SIG-M5 (cell line): ENCODE measurements at places on chromosomes 5 and 9.
A peak's percentile ranks its signal among the peaks of the same experiment; 100 is the strongest.

- DNase-seq: no peak
Observed at GRCh38 chr5:79005151-79005550, 20.0 kb upstream of the ARSB start.

DNA sequence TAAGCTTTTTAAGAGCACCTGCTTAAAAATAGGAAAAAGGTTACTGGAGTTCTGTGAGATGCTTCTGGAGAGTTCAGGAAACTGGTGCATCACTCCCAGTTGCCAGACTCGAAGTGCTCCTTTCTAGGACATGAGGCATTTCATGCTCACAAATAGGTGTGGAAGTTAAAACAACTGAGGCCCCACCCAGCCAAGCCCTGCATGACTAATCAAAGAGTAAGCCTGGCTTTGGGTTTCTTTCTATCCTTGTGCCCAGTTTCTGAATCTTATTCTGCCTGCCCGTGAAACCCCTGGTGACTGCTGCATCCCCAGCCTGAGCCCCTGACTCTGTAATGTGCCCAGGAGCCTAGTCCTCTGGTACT lies 7.7 kb downstream of the SPINK9 start:
- no peak for DNase-seq

DNA sequence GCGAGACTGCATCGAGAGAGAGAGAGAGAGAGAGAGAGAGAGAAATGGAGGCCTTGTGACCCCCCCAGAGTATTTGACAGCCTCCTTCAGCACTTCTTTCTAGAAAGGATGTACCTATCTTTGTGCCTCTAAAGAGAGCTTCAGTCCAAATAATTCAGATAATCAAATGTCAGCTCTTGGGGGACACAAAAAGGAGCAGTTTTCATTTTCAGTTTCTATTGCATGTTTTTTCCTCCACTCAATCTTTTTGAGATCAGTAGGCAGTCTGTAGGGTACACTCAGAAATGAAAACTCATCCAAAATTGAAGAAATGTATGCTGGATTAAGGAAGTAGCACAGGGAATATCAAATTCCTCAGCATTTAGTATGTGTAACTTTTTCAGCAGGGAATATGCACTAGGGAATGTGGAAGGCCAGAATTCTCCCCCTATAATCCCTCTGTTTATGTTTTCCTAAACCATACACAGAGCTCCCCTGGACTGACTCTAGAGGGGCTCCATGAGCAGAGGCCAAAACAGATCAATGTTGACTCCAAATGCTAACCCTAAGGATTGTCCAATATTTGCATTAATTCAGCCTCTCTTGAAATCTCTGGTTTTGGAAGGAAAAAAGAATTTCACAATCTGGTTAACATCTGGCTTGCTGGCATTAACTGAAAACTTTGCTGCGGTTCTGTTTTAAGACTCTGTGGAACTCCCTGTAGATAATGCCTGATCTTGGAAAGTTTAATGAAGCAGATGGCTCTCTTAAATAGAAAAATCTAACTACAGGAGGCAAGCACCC lies 250.1 kb downstream of the CEMIP2 start:
- DNase-seq: no peak

- DNase-seq: no peak
Observed at GRCh38 chr5:154207204-154207603, 16.7 kb downstream of the GALNT10 start.

- no peak for DNase-seq
Observed at GRCh38 chr5:90997082-90997481, 386.0 kb downstream of the ARRDC3 start.

GRCh38 chr9:137176302-137177182 lies 4.7 kb upstream of the TMEM210 start:
- DNase-seq: no peak

GRCh38 chr5:68329554-68330255 lies 114.1 kb downstream of the PIK3R1 start:
- DNase-seq: no peak

DNA sequence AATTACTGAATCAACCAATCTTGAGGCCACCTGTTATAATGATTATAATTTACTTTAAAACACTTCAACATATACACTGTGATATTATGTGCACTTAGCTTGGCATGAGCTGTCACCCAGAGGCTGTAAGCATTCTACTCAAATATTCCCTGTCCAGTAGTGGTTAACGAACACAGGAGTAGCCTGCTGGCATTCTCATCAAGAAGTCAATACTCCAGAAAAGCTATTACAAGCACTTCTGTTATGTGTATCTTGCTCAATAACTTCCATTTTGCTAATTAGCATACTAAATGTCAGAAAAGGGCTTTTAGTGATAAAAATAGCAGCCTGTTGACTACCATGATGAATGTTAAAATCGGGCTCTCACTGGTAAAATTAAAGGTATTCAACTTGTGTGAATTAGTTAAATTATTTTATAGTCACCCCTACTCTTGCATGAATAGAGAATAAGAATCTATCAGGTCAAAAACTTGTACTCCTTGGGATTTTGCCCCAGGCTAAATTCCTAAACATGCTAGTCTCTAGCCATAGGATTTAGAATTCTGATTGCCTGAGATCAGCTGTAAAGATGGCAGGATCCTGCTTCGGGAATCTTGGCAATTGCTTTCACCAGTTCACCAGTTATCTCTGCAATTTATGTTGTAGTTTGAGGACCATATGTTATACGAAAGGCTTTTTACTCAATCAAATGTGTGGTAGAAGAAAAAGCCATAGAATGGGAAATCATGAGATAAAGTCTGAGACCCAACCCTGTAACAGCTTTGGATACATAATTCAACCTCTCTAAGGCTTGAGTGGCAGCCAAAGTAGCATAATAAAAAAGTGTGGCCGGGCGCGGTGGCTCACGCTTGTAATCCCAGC lies 43.4 kb upstream of the PAM start:
- no peak for DNase-seq

GRCh38 chr9:132485393-132485792 lies 75.4 kb downstream of the CFAP77 start:
- DNase-seq: no peak

DNA sequence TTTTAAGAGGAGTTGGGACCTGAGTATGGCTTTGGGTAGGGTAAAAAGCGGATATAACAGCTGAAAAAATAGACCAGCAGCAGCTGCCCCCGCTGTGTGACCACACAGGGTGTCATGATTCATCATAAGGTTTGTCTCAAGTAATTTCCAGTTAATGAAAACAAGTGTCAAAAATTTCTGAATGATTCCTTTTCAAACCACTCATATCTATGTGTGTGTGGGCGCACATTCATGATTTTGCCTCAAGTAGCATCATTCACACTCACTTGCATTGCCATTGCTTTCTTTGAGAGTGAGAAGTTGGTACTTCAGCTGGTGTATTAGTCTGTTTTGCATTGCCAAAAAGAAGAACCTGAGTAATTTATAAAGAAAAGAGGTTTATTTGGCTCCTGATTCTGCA lies 12.1 kb upstream of the TNFAIP8 start:
- peak; percentile 23 for DNase-seq

DNA sequence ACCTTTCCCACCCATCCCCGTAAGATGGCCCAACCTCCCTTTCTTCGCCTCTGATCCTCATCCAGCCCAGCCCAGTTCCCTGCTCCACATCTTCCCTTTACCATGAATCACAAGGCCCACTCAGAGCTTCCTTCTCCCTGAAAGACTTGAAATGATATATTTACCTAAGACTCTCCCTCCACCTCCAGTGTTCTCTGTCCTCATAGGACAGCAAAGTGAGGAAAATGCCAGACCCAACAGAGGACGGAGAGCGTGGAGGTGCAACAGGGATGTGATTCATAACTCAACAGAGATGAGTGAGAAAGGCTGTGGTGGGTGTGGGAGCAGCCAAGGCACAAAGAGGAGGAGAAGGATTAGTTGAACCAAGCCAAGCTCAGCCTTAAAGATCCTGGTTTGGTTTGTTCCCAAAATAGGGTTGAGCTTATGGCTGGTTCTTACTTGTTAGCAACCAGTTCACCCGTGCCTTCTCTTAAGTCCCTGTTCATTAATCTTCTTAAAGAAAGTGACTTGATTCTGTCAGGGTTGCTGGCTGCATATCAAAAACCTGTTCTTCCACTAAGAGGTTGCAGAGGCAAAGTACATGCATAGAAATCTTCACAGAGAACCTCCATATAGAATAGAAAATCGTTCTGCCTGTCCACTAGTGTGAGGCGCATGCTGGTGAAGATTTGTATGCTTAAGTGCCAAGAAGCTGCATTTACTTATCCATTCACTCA lies 183.2 kb downstream of the ACTL7B start:
- no peak for DNase-seq

GRCh38 chr5:156295431-156295830 lies 31.5 kb upstream of the SGCD start:
- DNase-seq: no peak

DNA sequence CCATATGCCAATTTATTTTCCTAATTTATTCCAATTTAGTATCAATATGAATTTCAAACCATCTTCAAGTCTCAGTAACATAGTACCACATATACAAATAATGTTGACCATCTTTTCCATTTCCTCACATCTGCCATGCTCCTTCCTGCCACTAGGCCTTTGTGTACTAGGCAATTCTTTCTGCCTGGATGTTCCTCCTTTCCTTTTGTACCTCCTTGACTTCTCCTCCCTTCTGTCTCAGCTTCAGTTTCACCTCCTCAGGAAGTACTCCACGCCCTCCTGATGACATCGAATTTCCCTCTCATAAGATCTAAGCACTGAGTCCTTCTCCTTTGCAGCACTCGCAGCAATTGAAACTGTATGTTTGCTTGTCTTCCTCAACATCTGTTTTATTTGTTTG lies 53.9 kb downstream of the MEF2C start:
- no peak for DNase-seq

DNA sequence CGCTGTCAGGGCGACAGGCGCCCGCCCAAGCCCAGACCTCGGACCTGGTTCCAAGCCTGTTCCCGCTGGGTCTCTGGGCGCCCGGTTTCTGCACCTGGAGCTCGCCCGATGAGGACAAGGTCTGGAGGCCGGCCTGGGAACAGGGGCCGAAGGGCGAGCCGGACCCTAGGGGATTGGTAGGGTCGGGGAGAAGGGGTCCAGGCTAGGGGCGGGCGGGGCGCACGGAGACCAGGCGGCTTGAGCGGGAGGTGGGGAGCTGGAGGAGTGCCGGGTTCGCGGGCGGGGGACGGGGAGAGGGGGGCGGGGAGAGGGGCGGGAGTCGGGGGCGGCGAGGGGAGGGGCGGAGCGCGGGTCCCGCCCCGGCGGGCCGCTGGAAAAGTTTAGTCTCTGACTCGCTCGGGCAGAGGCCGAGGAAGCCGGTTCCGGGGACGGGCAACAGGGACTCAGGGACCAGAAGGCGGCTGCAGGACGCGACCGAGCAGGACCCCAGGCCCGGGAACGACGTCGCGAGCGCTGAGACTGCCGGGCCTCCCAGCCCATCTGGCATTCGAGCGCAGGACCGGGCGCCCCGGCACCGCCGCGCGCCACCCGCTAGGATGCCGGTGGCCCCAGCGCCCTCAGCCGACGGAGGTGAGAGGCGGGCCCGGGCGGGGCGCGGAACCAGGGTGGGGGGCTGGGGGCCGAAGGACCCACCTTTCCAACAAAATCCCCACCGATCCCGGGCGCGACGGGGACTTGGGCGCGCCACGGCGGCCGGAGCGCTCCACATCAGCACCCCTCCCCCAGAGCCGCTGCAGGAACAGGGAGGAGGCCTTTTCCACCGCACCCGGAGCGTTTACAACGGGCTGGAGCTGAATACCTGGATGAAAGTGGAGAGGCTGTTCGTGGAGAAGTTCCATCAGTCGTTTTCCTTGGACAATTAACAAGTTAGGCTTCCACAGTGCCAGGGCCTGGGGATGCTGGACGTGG lies at the start of gene S1PR3:
S1PR3 (plus strand) TSS at position 403 of the 969 bp plus-strand sequence. CDS start 9,733 bp downstream, outside the sequence.
- no peak for DNase-seq

DNA sequence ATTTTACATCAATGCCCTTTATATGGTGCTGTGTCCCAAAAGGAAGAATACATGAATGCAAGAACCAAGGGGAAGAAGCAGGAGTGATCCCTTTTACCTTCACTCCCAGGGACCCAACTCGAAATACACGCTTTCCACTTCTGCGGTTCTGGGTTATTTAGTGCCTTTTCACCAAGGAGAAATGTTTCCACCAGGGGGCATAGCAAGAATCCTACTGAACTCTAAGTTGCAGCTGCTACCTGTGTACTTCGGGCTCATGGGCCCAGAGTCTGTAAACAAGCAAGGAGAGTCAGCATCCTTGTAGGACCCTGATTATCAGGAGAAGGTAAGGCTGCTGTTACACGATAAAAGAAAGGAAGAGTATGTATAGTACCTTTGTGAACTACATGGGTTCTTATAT lies 45.7 kb downstream of the DPYSL3 start:
- DNase-seq: no peak

- no peak for DNase-seq
Observed at GRCh38 chr5:108678091-108678490, 69.6 kb upstream of the FER start.

GRCh38 chr5:14983666-14984441 lies 112.3 kb upstream of the ANKH start:
- DNase-seq: no peak

GRCh38 chr5:65084795-65085515 lies 316.2 kb downstream of the CWC27 start:
- no peak for DNase-seq

DNA sequence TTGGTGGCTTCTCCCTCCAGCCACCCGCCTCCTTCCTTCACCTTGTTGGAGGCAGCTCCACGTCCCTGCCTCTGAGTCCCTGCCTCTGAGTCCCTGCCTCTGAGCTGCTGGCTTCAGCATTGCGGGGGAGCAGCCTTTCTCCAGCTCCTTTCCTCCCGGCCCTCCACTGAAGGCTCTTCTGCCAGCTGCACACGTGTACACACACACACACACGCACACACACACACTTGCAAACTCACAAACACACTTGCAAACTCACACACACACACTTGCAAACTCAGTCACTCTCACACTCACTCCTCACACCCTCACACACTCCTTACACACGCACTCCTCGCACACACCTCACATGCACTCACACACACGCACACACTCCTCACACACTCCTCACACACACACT lies 45.1 kb downstream of the C9orf50 start:
- no peak for DNase-seq

DNA sequence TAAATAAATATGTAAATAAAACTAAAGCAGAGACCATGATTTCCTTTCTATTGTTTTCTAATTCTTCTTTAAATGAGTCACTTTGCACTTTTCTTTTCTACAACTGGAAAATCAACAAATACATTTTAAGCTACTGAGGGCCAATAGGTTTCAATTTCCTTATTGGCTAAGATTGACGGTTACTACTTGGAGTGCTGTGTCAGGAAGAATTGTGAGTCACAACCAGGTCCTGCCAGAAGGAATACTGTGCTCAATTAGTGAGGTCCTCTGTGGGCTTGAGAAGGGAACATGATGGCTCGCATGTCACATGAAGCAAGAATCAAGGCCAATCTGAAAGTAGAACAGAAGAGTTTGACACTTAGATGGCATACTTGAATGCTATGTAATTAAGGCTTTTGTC lies 110.8 kb downstream of the HMHB1 start:
- no peak for DNase-seq

DNA sequence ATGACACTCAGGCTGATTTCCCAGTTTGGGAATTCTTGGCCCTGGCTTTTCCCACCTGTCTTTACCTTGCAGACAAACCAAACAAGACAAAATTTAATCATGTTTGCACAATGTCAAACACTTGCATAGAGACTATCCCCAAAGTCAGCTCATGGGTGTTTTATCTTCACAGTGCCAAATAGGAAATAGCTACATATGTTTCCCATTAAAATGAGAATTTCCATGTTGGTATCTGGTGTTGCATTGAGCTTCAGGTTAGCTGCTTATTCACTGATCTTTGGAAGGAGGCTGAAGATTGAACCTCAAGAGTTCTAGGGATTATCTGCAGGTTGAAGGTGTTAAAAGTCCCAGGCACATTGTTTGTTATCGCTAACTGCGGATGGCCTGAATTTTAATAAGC lies 19.5 kb downstream of the MAP1B start:
- DNase-seq: no peak

GRCh38 chr5:137206030-137206715 lies 293.0 kb downstream of the SPOCK1 start:
- DNase-seq: no peak

- no peak for DNase-seq
Observed at GRCh38 chr5:174056064-174056847, 10.8 kb downstream of the NSG2 start.
